ENCODE measurements at places on chromosomes 2 and 18.

DNA sequence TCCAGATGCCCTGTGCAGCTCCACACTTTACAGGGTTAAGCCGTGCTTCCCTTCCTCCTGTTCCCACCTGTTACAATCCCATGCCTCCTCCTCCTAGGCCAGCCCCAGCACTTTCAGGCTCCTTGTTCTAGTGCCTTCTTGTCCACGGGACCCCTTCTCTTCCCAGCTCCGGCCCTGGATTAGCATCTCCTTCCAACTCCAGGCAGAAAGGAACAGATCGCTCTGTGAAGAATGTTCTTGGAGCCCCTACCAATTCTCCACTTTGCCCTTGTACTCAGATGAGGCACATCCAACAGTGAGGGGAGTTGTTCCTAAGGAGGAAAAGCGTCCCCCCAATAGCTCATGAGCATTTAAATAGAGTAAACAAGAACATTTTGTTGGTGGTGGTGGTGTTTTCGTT is 72.7 kb downstream of the CABLES1 start:
- H3K27me3 ChIP-seq = peaks cover 3% of the 10 kb centered on the region
- no peaks in the 10 kb centered on the region for H3K36me3 ChIP-seq
- no peak overlapping the region for H3K27ac ChIP-seq
- no peak for DNase-seq

- no peaks in the 10 kb centered on the region for H3K27me3 ChIP-seq
- no peaks in the 10 kb centered on the region for H3K36me3 ChIP-seq
- no peak for DNase-seq
- no peak overlapping the region for H3K27ac ChIP-seq
- no peak overlapping the region for H3K4me3 ChIP-seq
- no peaks in the 10 kb centered on the region for H3K4me1 ChIP-seq
Measured at GRCh38 chr2:141942006-141942789, 188.6 kb downstream of the LRP1B start.

DNA sequence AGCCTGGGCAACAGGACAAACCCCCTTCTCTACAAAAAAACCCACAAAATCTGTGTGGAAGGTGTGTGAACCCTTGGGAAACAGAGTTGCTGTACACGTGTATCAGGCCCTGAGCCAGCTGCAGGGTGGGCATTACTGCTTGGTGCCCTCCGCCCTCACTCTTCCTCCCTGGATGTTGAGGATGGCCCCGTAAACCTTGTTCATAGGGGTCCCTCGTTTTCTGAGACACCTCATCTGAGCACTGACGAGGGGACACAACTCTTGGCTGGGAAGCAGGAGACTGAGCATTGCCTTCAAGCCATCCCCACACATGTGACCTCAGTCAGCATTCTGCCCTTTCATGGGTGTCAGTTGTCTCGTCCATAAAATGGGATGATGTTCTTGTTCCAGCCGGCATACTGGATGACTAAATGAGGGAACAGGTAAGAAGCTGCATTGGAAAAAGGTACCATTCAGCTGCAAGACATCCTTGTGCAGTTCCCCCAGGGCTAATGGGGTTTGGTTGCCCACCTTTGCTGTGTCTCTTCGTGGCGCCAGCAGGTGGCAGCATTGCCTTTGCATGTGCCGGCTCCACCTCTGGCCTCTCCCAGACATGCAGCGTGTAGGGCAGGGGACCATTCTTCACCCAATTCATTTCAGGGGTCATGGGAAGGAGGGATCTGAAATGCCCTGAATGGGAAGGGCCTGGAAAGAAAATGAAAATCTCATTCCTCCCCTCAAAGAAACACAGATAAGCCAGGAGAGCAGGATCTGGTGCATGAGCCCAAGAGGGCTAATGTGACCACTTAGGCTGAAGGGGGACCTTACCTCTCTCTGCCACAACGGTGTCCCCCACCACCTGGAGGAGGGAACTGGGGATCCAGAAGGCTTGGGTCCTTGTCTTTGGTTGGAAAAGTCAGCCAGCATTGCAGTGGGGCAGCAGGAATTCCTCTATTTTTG is 36.4 kb upstream of the HAAO start:
- peaks cover 3% of the 10 kb centered on the region for H3K27me3 ChIP-seq
- DNase-seq = peak; percentile 60
- H3K4me1 ChIP-seq = peaks cover 16% of the 10 kb centered on the region
- H3K4me3 ChIP-seq = peak overlapping the region; percentile 49
- H3K27ac ChIP-seq = peak overlapping the region; percentile 43

GRCh38 chr18:55582325-55582724 is 5.7 kb downstream of the TCF4 start:
- H3K36me3 ChIP-seq = no peaks in the 10 kb centered on the region
- H3K4me3 ChIP-seq = no peak overlapping the region
- peaks cover 20% of the 10 kb centered on the region for H3K4me1 ChIP-seq
- H3K27ac ChIP-seq = no peak overlapping the region
- peaks cover 23% of the 10 kb centered on the region for H3K27me3 ChIP-seq

DNA sequence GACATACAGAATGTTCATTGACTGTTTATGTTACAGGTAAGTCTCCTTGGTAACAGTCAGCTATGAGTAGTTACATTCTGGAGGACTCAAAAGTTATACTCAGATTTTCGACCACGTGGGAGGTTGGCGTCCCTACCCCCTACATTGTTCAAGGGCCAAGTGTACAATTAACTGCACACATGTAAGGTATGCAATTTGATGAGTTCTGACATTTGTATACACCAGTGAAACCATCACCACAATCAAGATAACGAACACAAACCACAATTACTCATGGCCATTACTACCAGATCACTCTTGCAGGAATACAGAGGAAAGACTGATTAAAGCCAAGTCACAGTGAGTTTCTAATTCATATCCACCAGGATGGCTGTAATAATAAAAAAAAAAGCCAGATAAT is 39.6 kb upstream of the LDLRAD4 start:
- H3K27ac ChIP-seq = no peak overlapping the region
- no peak overlapping the region for H3K4me3 ChIP-seq
- H3K36me3 ChIP-seq = no peaks in the 10 kb centered on the region
- no peak for DNase-seq
- H3K4me1 ChIP-seq = peaks cover 2% of the 10 kb centered on the region

- H3K27ac ChIP-seq = no peak overlapping the region
- H3K27me3 ChIP-seq = no peaks in the 10 kb centered on the region
- DNase-seq = no peak
Measured at GRCh38 chr2:120842456-120843439, 107.1 kb downstream of the GLI2 start.

Measured in naive thymus-derived CD8-positive, alpha-beta T cell (primary cell).